ENCODE measurements at places on chromosomes 7 and 10.

DNA sequence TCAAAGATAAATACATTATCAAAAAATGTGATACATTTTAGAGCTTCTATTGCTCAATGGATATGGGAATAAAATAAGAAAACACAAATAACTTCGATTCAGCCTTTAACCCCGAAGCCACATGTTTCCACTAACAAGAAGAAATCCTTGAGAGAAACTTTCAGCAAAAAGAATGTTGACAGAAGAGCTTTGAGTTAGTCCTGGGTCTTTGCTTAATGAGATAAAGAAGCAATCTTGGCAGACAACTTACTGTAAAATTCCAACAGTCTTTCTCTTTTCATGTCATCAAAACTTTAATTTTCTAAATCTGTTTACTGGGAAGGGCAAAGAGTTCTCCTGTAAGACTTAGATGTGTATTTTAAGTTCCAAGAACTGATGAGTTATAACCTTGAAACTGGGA is 810.2 kb downstream of the CNTNAP2 start:
- DNase-seq, result no peak

GRCh38 chr10:90915766-90916075 is 5.2 kb downstream of the ANKRD1 start:
- DNase-seq, result no peak

- no peak for DNase-seq
These were observed 224.5 kb downstream of the LRMDA start for GRCh38 chr10:75655791-75656451.

DNA sequence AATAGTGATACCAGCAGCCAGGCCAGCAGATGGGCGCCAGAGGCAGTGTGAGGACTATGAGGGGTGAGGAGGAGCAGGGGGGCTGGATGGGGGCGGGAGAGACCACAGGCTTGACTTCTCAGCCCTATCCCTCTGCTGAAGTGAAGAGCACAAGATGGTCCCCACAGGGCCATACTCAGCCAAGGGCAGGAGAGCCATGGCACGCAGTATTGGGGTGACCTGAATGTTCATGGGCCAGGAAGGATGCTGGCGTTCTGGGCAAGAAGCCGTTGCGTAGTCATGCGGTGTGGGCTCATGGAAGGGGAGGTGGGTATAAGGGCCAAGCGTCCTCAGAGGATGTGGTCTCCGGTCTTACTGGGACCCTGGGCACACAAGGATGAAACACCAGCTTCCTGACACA is 146.3 kb downstream of the PRKAG2 start:
- DNase-seq, result no peak

DNA sequence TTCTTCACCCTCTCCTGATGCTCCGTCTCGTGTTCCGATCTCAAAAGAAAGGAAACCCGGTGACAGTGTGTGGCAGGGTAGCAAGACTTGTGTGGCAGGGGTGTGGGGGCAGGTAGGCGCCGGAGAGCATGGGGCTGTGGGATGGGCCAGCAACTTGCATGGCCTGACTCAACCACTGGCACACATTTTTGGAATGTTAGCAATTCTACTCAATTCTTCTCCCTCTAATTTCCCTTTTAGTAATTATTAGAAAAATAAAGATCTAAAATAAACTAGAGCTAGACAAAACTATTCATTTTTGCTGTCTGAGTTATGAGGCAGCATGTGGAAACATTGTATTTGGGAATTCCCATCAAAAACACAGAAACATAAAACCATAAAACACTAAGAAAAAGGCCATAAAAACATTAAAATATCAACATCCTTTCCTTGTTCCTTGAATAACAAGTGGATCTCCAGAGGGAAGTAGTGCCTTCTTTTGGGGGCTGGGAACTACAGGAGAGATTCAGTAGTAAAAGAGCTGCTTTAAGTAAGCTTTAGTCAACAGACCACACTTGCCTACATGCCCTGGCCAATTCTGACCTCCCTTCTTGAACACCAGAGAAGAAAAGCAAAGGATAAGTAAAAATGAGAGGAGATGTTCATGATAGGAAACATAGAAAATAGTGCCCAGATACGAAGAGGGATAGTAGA is 21.8 kb downstream of the SEMA3C start:
- no peak for DNase-seq

GRCh38 chr7:154302380-154302779 is 250.2 kb downstream of the DPP6 start:
- no peak for DNase-seq

GRCh38 chr10:3398825-3399646 is 226.5 kb upstream of the PITRM1 start:
- no peak for DNase-seq

GRCh38 chr7:16921644-16922257 is 40.0 kb upstream of the AGR3 start:
- DNase-seq, result no peak

DNA sequence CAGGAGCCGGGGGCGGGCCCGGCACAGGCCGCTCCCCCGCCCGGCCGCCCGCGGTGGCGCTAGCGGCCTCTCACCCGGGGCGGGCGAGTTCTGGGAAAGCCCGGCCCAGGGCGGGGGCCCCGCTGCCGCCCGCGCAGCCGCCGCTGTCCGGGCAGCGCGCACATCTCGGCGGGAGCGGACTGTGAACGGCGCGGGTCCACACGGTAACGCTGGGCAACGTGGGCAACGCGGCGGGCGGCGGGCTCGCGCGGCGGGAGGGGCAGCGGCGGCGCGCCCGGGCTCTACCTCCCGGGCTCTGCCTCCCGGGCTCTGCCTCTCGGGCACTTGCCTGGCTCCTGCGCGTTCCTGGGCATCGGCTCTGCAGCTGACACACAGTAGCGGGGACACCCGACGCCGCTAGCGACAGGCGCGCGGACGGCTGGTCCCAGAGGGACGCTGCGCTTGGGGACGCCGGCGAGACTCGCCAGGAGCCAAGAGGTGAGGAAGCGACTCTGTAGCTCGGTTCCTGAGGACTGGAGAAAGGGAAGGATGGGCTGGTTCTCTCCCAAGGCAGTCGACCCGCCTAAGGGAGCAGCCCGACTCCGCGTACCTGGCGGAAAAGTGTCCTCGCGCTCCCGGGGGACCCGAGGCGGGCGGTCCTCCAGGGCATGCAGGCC is at the start of gene PLCE1:
Gene PLCE1 (plus strand): TSS at position 150 of the 656 bp plus-strand sequence. CDS start 37,116 bp downstream, outside the sequence.
- DNase-seq, result no peak

DNA sequence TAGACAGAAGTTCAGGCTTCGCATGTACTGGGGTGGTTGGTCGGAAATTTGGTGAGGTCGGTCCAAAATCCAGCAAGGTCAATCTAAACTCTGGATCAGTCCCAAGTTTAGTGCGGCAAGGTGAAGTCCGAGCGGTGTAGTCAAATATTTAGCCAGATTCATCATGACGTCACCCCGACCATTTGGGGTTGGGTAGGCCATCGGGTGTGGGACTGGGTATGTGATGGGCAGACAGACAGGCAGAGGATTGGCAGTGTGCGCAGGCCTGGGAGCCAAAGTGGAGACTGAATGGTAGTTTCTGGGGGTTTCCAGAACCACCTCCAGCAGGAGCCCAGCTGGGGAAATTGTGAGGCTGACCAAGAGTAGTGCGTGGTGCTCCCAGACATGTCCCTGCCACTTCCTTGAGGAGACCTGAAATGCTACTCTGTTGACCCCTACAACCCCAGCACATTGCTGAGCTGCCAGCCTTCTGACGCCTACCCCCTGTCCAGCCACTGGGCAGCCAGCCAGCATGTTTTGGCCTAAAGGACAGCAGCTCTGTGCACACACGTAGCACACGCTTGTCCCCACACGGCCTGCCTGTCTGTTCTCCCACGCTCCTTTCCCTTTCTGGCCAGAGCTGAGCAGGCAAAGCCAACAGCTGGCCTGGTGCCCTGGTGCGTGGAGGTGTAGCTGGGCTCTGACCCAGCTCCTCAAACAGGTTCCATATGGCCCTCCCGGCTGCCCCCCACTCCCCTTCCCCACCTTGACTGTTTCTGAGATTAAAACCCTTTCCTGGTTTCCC is 55.9 kb downstream of the FAM241B start:
- no peak for DNase-seq

DNA sequence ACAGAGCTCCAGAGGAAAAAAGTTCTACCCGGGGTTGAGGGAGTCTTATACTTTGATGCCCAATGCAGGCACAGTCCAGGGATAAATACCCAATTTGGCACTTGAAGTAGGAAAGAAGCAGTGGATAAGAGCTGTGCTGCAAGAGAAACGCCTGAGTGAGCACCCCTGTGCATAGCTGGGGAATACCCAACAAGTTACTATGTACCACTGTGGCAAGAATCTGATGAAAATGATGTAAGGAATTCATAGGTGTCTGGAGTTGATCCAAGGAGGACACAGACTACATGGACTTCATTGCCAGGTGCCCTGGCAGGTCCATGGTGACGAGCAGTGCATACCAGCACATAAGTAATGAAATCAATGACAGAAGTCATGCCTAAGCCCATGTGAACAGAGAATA is 183.7 kb upstream of the FEZF1 start:
- no peak for DNase-seq

DNA sequence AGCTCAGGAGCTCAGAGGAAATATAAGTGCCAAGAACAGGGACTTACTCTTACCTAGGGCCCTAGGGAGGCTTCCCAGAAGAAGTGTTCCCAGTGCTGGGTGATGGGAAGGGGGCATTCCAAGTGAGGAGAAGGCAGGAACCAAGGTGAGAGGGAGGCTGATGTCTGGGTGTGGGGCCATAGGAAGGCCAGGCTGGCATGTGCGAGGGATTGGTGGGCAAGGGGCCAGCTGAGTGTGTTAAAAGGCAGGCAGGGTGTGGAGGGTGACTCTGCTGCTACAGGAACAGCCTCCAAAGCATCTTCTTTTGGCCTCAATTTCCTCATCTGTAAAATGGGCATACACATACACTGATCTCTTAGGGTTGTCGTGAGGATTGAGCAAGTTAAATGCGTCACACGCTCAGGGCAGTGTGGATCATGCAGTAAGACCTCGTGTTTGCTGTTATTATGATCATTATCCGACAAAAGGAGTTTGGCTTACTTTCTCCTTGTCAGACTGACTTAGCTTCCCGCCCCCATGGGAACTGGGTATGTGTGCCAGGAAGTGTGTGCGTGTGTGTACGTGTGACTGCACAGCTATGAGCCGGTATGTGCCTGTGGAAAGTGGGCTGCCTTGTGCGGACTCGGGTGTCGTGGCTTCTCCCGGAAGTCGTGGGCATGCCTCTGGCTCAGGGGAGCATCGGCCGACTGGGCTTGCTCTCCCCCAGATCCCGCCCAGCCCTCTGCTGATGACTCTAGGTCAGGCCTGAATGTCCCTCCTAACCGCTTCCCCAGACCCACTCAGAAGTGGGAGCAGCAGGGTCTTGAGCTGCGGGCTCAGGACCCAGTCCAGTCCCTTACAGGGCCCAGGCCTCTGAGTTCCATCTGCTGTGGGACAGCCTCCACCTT is 59.6 kb downstream of the NEURL1 start:
- no peak for DNase-seq

DNA sequence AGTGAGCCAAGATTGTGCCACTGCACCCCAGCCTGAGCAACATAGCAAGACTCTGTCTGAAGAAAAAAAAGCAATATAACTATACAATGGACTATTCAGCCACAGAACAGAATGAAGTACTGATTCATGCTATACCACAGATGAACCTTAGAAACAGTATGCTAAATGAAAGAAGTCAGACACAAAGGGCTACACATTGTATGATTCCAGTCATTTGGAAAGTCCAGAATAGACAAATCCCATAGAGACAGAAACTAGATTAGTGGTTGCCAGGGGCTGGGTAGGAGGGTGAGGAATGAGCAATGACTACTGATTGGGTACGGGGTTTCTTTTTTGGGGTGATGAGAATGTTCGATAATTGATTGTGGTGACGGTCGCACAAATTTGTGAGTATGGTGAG is 9.6 kb upstream of the CFAP70 start:
- DNase-seq, result no peak

GRCh38 chr10:84360637-84361365 is 32.4 kb downstream of the CCSER2 start:
- DNase-seq, result no peak

DNA sequence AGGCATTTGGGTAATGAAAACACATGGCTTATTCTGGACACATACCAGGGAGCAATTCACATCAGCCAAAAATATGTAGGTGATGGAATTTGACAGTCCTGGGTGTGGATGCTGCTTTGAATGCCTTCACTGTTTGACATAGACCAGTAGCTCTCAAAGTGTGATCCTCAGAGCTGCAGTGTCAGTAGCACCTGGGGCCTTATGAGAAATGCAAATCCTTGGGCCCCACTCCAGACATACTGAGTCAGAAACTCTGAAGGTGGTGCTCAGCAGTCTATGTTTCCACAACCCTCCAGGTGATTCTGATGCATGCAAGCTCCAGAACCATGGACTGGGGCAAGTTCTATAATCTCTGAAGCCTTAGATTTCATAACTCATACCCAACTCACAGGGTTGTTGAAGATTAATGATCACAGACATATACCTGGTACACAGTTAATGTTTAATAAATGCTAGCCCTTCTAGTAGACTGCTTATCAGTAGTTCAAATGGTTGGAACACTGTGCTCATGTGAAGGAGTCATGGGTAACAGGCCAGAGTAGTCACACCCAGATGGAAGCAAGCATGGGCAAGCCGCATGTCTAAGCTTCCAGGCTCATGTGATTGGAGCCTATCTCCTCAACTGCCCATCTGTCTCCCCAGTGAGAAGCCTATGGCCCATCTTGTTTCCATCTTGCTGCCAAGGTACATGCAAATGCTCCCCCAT is 715.7 kb downstream of the GRID1 start:
- no peak for DNase-seq

- no peak for DNase-seq
These were observed 47.5 kb downstream of the DENND2A start for GRCh38 chr7:140592964-140593671.

DNA sequence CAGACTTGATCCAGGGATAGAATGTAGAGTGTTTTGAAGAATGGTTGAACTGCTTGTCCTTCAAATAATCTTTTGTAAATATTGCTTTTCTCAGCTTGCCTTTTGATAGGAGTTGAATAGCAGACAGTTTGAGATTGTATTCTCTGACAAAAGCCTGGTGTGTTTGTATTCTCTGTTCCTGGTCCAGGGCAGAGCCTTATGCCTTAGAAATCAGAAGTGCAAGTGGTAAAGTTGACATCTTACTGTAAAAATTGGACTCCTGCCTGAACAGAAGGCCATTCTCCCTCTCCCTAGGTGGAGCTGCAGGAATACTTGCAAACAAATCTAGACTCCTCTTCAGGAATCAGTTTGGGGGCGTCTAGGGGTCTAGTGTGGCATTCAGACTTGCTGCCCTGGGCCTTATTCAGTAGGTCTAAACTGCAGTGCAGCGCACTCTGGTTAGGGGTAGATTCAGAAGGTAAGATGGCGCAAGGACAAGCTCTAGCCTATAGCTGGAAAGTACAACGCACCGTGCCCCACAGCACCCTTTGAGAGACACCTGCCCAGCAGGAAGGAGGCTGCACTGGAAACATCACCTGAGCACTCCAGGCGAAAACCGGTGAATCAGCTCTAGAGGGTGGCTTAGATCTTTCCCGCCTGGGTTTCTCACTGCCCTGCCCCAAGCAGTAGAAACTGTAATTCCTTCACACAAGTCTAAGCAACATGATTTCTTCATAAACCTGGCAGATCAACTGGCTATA is 608.5 kb upstream of the GALNT17 start:
- DNase-seq, result no peak

GRCh38 chr10:62582804-62583208 is 208.6 kb downstream of the ZNF365 start:
- no peak for DNase-seq

GRCh38 chr7:7808626-7809025 is 90.2 kb upstream of the RPA3 start:
- no peak for DNase-seq
